ENCODE measurements at places on chromosomes 2 and 18. TPM values are rescaled to one million over a fixed set of nuclear protein-coding genes. Genes with fewer than 3 reads are reported as not detected.

The SPP2 gene
- 0.16 TPM for total RNA-seq

The MOGAT1 gene
- total RNA-seq = not detected

The OTOS gene
- not detected for total RNA-seq

The DNMT3A gene
- total RNA-seq = 17.5 TPM

The GKN1 gene
- total RNA-seq = not detected

The PRKCE gene
- 12.5 TPM for total RNA-seq
